ENCODE measurements at places on chromosomes 7 and 10. TPM values are rescaled to one million over a fixed set of nuclear protein-coding genes. Genes with fewer than 3 reads are reported as not detected.

Gene C7orf33
- not detected for polyA plus RNA-seq

Gene MYH16
- not detected for polyA plus RNA-seq

Gene TAS2R39
- not detected for polyA plus RNA-seq

Gene CUBN
- polyA plus RNA-seq = 4.7 TPM

Gene FGFR2
- polyA plus RNA-seq = not detected

Gene GPR37
- polyA plus RNA-seq = not detected

Gene ZP3
- 4.5 TPM for polyA plus RNA-seq

Gene ICA1
- 0.30 TPM for polyA plus RNA-seq

Gene NPTX2
- polyA plus RNA-seq = not detected

Gene CCDC126
- 4.4 TPM for polyA plus RNA-seq

Gene POLR2J
- polyA plus RNA-seq = 28.4 TPM

Gene HOXA3
- polyA plus RNA-seq = not detected

Gene HABP2
- not detected for polyA plus RNA-seq

Gene OR13A1
- 5.8 TPM for polyA plus RNA-seq

Gene SLC26A5
- polyA plus RNA-seq = not detected

Data from B cell (primary cell).